NCI-H510A (cell line): ENCODE measurements at places on chromosomes 13 and 19.

GRCh38 chr13:67408798-67409197, 178.7 kb upstream of the PCDH9 start:
- DNase-seq, result no peak

DNA sequence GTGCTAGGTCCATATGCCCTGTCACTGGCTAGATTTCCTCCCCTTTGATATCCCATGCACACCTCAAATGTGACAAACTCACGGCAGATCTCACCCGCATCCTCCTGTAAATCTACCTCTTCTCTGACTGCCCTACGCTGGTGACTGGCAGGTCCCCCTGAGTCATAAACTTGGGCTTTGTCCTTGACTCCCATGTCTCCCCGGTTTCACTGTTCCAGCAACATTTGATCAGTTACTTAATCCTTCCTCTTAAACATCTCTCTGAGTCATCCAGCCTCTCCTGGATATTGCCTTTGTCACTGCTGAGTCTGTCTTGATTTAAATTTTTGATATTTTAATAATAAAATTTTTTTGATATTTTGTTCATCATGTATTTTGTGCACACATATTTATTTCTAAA, 26.5 kb downstream of the FAM216B start:
- no peak for DNase-seq

GRCh38 chr13:25738342-25739196, 313.2 kb downstream of the SHISA2 start:
- DNase-seq, result peak; percentile 28

GRCh38 chr19:43634872-43635560, 4.6 kb downstream of the CADM4 start:
- no peak for DNase-seq

- DNase-seq, result no peak
Observed at GRCh38 chr19:55080121-55080967, 4.7 kb downstream of the EPS8L1 start.

GRCh38 chr13:113856716-113857065, 7.2 kb downstream of the GAS6 start:
- no peak for DNase-seq

DNA sequence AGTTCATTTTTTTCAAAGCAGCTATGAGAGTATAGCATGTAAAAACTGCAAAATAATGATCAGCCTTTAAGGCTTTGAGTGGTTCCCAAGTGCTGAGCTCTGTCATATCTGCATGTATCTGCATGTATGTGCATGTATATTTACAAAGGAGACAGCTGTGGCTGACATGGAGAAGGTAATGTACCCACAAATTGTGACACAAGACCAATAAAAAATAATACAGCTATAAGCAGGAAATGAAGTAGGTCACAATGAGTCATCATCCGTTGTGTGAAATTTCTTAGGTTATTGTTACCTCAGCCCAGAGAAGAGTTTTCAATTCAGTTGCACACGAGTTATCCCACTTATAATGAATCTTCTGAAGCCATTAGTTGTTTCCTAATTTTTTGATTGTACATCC, 60.9 kb upstream of the MED4 start:
- DNase-seq, result no peak

DNA sequence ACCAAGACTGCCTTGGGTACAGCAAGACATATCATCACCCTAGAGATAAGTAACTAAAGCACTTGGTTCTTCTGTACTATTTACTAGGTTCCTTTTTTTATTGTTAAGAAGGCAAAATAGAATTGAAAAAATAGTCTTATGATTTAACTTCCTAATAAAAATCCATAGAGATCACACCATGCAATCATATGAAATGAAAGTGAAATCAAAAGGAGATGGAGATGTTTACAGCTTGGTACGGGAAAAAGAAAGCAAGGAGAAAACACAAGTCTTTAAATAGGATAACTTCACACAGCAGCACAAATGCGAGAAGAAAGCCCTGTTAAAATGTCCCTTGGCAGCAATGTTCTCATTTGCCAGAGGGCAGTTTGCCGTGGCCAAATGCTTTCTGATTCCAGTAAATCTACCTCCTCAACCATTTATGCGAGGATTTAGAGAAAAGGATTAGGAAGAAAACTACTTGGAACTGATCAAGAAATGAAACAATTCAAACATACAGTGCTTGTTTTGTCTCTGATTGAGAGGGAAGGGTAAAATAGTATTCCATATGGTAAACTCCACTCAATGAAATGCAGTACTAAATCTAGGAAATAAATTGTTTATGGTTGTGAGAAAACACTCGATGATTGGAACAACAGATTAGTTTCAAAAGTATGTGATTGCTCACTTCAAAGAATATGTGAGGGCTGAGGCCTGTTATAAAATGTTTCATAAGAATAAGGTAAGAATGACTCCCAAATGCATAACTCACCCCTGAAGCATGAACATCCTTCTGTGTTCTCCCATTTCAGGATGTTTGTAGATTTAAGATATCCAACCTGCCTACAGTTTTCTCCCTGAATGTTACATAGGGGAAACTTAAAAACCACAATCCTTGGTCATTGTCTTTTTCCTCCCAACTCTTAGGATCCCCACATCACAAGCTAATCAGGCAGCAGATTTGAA, 487.8 kb downstream of the DACH1 start:
- no peak for DNase-seq

- DNase-seq, result no peak
Observed at GRCh38 chr13:38735665-38736440, 49.0 kb downstream of the FREM2 start.

GRCh38 chr19:10829967-10830366, 6.0 kb downstream of the TMED1 start:
- DNase-seq, result no peak

GRCh38 chr13:60282708-60283107, 114.3 kb upstream of the TDRD3 start:
- no peak for DNase-seq

GRCh38 chr19:35044317-35045117, 3.0 kb downstream of the HPN start:
- DNase-seq, result no peak

GRCh38 chr13:107395927-107396662, 819.2 kb downstream of the LIG4 start:
- DNase-seq, result no peak

DNA sequence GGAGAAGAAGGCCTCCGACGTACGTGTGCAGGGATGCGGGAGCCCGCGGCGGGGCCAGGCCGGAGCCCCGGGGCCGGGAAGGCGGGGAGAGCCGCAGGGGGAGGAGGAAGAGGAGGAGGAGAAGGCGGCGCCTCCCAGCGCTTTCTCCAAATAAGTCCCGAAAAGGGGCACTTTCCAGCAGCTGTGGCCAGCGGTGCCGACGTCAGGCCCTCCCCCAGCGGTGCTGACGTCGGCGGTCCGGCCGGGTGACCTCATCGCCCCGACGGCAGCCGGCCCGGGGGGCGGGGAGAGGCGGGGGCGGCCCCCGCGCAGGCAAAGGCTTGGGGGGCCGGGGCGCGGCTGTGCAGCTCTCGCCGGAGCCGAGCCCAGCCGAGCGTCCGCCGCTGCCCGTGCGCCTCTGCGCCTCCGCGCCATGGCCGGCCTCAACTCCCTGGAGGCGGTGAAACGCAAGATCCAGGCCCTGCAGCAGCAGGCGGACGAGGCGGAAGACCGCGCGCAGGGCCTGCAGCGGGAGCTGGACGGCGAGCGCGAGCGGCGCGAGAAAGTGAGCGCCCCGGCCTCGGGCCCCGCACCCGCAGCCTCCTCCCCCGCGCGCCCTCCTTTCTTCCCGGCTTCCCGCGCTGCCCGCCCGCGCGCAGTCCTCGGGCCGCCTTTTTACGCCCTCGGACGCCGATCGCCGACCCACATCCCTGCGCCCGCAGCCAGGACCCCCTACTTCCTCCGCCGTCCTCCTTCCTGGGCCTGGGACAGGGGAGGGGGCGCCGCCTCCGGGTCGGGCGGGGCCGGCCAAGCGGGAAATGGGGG, at the start of gene TPM4:
Gene TPM4, plus strand, starts transcription at position 342 of the 804 bp plus-strand sequence. Its CDS starts 71 bp downstream, at position 413.
- peak; percentile 66 for DNase-seq

GRCh38 chr19:58181902-58182576, 822 bp upstream of the ZNF274 start:
- no peak for DNase-seq

- DNase-seq, result no peak
Observed at GRCh38 chr13:35479038-35479492, 2.6 kb upstream of the MAB21L1 start.

DNA sequence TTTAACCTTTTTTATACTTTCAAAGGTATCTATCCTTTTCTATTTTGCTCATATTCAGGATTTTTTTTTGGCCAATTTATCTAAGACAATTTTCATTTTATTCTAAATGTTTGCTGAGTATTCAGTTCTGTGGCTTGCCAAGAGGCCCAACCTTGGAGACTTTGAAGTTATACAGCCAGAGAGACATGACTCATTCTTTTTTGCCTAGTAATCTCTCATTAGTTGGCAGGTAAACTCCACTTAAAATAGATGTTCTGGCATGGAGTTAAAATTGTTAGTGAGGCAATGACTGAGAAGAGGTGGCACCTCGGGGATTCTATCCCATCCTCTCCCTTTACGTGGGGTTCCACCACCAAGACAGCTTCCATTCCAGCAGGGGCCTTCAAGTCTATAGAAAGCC, 213.8 kb downstream of the KCTD12 start:
- no peak for DNase-seq

- DNase-seq, result no peak
Observed at GRCh38 chr13:98697791-98698190, 54.7 kb downstream of the SLC15A1 start.

- DNase-seq, result no peak
Observed at GRCh38 chr19:6213266-6213595, 66.5 kb downstream of the MLLT1 start.

GRCh38 chr19:30492586-30493270, 120.5 kb downstream of the ZNF536 start:
- DNase-seq, result no peak
